ENCODE measurements at places on chromosomes 3 and 15.

DNA sequence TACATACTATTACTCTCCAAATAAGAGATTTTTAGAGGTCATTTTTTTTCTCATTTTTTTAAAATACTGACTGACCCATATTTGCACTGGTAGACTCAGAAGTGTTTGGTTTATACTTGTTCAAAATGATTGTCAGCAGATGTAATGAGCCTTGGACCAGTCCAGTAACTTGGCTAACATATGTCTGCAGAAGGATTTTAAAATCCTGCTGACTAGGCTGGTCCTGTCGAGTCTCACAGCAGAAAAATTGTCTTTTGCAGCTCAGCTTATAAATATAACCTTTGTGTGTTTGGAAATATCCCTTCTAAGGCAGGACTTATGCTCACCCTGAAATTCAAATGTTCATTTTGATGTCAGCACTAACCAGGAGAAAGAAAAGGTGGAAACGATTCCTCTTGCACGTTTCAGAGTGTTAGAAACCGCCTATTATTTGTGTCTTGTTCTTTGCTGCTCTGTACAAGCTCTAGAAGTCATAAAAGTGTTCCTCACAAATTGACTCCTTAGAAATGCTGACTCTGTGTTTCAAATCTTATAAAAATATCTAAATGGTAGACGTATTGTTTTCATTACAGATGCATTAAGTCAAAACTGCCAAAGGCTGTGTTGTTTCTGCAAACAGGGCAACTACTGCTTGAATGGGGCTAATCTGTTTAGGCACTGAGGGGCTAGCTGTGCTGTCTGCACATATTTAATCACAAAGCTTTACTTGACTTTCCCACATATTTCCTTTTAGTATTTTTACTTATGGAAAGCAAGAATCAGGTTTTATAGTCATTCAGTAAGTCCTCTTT is 95.3 kb downstream of the CHL1 start:
- no peak for DNase-seq

DNA sequence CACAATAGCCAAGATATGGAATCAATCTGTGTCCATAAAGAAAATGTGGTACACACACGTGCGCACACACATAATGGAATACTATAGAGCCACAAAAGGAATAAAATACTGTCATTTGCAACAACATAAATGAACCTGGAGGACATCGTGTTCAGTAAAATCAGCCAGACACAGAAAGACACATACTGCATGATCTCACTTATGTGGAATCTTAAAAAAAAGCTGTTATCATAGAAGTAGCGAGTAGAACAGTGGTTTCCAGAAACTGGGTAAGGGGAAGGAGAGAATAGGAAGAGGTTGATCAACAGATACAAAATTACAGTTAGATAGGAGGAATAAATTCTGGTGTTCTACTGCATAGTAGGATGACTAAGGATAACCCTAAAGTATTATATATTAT is 11.1 kb downstream of the ATOSA start:
- DNase-seq = no peak

DNA sequence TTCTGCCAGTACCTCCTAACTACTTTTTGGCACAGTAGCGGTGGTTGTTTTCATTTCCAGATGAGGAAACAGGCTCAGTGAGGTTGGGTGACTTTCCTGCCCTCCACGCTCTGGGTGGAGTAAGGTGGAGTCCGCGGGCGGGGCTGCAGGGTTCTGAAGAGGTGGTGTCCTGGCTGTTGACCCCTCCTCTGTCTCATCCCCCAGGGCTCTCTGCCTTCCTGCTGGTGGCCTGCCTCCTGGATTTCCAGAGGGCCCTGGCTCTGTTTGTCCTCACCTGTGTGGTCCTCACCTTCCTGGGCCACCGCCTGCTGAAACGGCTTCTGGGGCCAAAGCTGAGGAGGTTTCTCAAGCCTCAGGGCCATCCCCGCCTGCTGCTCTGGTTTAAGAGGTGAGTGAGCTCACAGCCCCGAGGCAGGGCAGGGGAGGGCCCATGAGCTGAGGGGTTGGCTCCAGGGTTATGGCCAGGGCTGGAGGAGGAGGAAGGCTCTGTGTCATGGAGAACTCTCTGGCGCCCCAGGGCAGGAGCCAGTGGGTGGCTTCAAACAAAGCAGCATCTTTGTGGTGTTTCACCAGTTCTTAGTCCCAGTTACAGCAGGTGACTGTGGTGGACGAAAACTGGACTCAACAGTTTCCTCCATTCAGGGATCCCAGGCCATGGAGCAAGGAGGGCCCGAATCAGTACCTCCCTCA is 10.4 kb downstream of the SLC28A1 start:
- no peak for DNase-seq

GRCh38 chr15:56963710-56964109 is 45.3 kb downstream of the TCF12 start:
- no peak for DNase-seq

DNA sequence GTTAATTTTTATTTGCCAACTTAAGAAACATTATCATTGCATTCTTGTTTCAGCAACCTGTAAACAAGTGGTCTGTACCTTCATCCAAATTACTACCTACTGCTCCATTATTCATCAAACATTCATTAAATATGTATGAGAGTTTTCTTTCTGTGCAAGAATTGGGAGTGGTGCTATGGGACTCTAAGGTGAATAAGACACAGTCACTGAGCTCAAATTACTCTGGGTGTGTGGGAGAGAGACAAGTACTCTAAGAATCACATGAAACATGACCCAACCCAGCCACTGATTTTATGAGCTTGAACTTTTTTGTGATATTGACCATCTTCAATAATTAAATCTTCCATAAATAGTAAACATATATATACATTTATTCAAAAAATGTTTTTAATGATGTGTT is 227.2 kb upstream of the TP63 start:
- no peak for DNase-seq

DNA sequence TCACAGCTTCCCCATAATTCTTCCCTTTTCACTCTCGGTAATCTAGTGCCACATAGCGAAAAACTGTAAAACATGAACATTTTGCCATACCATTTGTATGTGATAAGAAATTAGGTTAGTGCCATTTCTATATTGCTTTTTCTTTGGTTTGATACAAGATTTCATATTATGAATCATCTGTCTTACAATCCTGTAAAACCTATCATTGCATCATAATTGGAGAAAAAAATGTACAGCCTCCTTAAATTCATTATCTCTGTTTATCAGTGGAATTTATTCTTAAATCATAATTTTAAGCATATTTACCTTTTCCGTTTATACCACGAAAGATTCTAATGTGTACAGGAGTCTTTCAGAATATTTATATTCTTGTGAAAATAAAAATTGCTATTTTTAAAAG is 23.8 kb downstream of the SEC62 start:
- DNase-seq = no peak

DNA sequence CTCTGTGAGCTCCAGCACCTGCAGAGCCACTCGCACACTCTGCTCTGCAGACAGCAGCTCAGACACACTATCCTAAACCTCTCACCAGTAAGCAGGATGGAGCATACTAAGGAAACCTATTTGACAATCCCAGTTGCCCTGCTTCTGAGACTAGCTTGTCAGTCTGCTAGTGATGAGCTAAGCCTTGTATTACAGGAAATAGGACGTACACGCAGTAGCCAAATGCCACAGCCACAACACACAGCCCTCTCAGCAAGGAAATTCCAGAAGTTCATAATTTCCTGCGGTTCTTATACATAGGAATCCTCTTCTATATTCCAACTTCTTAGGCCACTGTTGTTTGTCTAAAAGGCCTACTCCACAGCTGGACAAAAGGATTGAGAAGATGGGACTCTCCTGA is 74.5 kb downstream of the MYLK start:
- DNase-seq = peak; percentile 95

DNA sequence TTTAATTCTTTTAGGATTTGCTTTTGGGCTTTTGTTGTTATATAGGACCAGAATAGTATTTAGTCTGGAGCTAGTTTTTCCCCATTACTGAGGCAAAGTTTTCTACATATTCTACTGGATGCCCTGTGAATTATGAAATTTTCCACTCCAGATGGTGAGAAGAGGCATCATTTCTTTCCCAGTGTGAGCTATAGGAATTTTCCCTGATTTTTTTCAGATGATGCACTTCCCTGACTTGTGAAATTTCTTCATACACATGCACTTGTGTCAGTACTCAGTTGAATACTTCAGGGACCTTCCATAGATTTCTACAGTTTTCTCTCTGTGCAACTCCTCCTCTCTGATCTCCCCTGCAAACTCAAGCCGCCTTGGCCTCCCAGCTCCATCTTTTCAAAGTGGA is 73.7 kb upstream of the SLCO2A1 start:
- no peak for DNase-seq

All from dermis blood vessel endothelial cell (primary cell).